Naive thymus-derived CD8-positive, alpha-beta T cell (primary cell): ENCODE measurements at places on chromosomes 7 and 10.

DNA sequence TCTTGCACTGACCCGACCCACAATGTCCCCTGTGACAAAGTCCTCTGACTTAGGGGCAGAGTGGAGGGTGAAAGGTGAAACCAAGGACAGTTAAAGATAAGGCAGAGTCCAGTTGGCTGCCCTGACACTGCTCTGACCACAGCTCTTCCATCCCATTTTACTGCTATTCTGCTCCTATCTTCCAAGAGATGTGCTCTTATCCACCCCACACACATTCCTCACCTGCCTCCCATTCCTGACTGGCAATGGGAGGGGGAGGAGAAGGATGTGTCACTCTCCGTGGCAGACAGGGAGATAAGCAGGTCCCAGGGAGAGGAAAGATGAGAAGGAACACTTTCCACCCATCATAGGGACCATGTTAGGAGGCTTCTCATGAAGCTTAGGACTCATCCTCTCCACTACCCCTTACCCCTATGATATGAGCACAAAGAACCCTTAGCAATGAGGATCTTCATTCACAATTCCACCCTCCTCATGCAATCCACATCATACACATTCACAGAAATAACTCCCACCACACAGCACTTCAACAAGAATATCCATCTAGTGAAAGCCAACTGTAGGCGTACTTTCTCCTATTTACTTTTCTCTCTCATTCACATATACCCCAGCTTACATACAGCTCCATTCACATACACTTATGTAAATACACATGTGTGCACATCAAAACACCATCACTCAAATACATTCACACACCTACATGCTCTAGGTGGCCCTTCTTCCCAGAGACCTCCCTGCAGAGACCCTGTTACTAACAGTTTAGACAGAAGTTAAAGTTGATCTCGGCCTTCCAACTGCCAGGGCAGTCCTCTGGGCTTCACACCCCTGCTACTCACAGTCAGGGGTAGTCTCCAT is 6.6 kb downstream of the SYNPO2L start:
- DNase-seq, result no peak

DNA sequence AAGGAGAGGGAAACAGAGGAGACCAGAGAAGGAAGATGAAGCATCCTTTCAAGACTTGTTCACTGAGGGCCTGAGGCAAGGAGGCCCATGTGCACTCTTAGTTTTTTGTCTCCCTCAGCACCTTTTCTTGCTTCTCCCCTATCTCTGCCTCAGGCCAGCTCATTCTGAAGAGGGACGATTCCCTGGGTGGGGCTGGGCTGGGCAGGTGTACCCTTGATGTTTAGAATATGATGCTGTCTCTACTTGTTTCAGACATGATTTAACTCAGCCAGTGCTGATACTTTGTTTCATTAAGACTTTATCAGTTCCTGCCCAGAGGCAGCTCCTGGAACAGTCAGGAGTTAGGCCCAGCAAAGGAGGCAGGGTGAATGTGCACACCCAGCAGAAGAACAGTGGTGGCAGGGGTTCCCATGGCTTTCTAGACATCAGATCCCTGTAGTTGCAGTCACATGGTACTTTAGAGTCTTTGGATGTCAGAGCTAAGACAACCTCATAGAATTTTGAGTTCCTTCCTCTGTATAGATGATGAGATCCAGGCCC is 3.4 kb downstream of the PRXL2A start:
- no peak for DNase-seq

DNA sequence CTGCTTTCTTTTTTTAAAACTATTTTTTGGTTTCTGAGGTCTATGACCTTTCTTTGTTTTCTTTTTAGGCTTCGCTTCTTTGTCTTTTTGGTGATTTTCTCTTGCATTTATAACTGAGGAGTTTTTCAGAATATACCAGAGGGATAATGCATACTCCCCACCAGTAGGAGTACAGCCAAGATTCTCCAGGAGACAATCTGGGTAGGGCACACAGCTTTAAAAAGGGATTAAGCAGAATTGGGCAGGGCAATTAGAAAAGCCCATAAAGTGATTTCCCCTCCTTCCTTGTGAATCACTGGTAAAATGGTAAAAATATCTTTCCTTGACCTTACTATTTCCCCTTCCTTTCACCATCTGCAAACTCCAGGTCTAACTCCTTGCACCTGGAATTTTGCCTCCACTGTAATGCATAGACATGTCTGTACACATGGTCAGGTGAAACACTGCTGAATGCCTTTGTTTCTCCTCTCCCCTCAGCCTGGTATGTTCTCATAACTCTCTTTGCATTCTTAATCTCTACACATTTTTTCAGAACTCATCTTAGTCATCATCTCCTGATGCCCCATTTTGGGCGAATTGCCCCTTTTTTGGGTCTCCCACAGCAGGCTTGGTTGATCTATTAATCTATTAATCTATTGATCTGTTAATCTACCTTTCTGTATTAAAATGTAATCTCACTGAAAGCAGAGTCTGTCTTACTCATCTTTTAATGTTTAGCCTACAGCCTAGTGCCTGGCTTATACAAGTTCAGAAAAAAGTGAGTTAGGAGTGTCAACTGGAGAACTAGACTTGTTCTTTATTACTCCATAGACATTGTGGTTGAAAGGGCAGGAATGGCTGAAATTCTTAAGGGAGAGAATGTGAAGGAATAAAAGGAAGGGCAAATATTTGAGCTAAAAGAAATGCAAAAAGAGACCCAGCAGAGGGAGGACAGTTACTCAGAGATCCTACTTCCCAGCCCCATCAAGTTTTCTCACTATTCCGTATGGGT is 64.6 kb downstream of the MDFIC start:
- no peak for DNase-seq

GRCh38 chr7:128909625-128910568 is 612 bp downstream of the KCP start:
- no peak for DNase-seq

DNA sequence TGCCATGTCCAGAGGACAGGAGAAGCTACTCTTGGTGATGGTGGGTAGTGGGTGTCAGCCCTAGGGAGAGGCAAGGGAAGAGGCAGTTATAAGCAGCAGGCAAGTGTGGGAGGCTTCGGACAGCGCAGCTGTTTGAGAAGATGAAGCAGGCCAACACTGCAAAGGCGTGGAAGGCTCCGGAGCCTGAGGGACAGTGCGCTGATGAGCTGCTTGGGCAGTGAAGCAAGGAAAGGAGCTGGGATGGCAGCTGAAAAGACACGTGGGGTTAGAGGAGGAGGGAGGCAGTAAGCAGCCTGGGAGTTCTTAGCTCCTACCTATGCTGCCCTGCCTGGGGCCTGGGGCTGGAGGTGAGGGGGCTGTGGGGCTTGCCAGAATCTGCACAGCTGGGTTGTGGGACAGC is 50.1 kb upstream of the CRTAC1 start:
- no peak for DNase-seq

GRCh38 chr10:3435671-3436070 is 263.1 kb upstream of the PITRM1 start:
- DNase-seq, result no peak

DNA sequence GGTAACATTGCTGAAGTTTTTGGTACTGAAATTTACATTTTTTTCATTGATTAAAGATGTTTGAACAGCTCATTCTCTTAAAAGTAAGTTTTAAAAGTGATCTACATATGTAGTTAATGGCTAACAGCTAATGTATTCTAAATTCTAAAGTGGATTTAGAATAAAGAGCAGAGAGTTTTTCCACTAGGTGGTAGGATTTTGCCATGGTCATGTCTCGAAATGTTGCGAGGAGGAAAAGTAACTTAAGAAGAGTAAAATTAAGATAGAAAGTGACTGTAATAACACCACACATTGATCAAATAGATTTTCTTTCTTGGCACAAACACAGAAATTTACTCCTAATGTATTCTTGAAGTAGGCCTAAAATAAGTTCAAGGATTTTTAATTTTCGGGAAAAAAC is 19.8 kb downstream of the LSMEM1 start:
- DNase-seq, result no peak

GRCh38 chr7:143299840-143300239 is 11.7 kb downstream of the CASP2 start:
- peak; percentile 69 for DNase-seq

- no peak for DNase-seq
Measured at GRCh38 chr10:72663971-72664370, 28.0 kb upstream of the MCU start.

DNA sequence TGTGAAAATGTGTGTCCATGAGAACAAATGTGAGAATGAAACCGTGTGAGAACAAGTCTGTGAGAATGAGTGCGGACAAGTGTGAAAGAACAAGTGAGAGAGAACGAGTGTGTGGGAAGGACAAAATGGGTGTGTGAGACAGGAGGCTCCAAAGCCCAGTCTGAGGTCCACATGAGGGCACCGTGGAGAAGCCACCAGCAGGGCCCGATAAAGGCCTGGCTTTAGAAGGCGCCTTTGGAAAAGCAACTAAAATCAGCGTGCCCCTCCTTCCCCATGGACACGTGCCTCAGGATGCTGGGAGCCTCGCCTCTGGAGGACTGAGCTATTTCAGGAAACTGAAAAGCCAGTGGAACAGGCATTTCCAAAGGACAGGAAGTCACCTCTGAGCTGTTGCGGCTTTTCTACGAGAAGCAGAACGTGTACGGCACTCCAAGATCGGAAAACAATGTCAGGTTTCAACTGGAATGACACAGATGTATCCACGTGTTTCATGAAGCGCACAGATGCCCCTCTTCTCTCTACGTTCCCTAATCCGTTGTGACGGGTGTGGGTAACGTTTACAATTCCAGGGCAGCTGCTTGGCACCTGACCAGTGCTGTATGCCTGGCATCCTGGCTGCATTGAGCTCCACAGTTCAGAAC is 46.4 kb downstream of the ESYT2 start:
- DNase-seq, result no peak

GRCh38 chr7:1259621-1260243 is 27.1 kb downstream of the UNCX start:
- no peak for DNase-seq

DNA sequence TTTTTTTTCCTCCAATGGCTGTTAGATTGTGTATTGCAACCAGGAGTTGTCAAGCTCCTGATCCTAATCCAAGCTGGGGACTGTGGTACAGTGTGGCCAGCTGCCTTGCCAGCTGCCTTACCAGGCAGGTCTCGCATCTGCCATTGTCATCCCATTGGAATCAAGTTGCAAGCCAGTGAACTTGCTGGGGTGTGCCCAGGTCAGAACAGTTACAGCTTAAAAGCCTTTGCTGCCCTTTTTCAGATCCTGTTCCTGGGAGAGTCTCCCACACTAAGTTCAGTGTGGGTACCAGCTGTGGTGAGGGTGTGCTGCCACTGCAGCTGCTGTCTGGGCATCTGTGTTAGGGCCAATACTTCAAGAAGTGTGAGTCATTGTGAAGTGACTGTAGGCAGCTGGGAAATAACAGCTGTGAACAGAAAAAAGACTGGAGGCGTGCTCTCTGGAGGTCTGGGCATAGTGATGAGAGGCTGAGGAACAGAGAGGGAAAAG is 72.8 kb downstream of the CCNY start:
- no peak for DNase-seq

- DNase-seq, result no peak
Measured at GRCh38 chr7:37074370-37074769, 350.1 kb upstream of the AOAH start.

- DNase-seq, result no peak
Measured at GRCh38 chr7:3912291-3912690, 611.2 kb downstream of the SDK1 start.

DNA sequence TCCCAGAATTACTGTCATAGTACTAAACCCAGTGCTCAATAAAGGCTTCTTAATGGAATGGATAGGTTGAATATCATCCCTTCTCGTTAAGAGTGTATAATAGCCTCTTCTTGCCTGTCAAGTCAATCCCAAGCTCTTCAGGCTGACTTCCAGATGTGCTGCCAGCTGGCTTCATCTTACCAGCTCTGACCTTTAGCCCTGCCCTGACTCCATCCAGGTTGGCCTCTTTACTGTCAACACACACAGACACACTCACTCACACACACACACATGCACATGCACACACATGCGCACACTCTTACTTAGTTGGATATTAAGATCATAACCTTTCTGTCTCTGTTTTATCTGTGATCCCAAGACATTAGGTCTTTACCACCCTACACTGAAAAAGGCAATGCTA is 49.1 kb downstream of the ASB4 start:
- no peak for DNase-seq

DNA sequence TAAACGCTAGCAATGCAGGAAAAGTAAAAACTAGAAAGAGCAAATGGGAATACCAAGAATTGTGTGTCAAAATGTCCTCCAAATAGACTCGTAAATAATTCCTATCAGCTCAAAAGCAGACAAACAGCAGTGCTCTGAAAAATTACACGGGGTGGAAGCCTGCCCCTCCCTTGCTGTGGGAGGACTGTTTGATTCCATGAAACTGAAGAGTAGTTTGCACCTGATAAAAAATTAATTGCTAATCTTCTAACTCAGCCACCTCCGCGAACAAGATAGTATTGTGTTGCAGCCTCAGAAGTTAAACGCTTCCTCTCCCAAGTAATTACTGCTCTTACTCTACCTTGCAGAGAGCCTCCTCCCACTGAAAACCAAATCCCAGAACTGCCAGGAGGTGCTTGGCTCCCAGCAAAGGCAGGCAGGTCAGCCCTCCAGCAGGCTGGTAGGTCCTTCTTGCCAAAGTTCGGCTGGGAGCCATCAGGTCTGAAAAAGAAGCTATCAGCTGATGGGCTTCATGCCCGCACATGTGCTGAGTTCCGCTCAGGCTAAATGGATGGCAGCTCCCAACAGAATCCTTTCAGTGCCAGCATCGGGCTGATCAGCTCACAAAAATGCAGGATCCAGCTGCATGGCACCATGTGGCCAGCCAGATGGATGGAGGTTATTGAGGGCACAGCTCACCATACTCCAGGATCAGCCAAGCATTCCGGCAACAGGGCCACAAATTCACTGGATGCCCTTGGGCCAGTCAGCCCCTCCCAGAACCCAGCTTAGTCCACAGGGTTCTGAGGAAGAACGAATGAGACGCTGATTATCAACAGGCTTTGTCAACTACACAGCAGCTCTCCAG is 37.1 kb downstream of the MAD1L1 start:
- no peak for DNase-seq

- DNase-seq, result no peak
Measured at GRCh38 chr7:144653449-144653848, 182.4 kb downstream of the TPK1 start.

GRCh38 chr10:131184503-131184902 is 127.0 kb downstream of the TCERG1L start:
- DNase-seq, result no peak

DNA sequence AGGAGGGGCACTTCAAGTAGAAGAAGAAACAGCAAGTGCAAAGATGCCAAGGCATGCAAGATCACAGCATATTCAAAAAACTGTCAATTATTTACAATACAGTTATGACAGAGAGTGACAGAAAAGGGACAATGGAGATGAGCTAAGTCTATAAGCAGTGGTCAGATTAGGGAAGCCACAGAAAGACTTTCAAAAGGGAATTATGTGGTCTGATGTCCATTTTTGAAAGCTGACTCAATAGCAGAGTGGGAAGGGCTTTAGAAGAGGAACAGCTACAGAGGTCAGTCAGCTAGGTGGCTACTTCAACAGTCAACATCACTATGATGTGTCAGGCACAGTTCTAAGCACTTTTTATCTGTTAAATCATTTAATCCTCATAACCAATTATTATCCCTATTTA is 45.2 kb upstream of the SPOCK2 start:
- DNase-seq, result no peak
